ENCODE measurements at places on chromosomes 16 and 17.

- H3K36me3 ChIP-seq: no peaks in the 10 kb centered on the region
- DNase-seq: no peak
- no peak overlapping the region for H3K27ac ChIP-seq
- H3K4me1 ChIP-seq: no peaks in the 10 kb centered on the region
- no peak overlapping the region for H3K4me3 ChIP-seq
Measured at GRCh38 chr16:72743011-72743761, 304.7 kb downstream of the ZFHX3 start.

DNA sequence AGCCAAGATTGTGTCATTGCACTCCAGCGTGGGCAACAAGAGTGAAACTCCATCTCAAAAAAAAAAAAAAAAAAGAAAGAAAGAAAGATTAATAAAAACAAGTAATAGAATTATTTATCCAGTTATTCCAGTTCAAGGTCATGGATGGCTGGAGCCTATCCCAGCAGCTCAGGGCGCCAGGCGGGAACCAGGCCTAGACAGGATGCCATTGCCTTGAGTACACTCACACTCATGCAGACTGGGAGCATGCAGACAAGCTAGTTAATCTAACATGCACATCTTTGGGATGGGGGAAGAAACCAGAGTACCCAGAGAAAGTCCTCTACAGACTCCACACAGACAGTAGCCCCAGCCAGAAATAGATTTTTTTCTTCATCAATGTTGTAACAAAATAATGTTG is 17.9 kb downstream of the PDP2 start:
- DNase-seq: no peak
- H3K27me3 ChIP-seq: no peaks in the 10 kb centered on the region
- H3K27ac ChIP-seq: no peak overlapping the region
- peaks cover 3% of the 10 kb centered on the region for H3K36me3 ChIP-seq

DNA sequence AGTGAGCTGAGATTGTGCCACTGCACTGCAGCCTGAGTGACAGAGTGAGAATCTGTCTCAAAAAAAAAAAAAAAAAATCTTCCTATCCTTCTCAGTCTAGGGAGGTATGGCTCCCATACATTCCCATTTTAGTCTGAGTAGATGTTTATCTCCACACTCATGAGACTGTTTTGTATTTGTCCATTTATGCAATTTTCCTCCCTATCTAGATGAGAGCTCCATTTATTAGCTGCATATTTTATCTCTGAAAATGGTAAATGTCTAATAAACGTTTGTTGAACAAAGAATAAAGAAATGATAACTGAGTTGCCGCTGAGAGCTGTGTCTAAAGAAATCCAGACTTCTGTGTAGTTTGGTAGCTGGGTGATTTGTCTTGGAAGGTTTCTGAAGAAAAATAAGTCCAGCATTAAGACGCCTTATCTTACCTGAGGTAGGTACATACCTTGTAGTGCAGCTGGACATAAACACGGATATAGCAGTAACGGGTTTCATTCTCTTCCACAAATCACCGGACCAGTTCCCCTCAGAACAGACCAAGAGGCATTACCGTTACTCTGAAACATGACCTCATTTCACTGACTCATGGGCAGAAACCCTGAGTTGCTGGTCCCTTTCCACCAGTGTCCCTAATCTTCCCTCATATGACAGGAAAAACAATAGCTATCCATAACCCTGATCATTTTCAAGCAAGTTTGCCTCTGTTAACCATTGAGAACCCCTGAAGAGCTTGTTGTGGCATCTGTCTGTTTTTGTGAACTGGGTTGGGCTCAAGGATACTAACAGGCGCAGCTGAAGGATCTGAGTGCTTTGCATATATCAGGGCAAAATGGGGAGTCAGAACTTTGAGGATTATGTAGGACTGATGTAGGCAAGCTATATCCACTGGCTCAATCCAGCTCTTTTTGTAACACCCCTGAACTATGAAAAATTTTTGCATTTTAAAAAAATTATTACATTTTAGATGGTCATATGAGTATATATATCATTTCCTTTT is 177.4 kb upstream of the XYLT1 start:
- no peaks in the 10 kb centered on the region for H3K4me1 ChIP-seq
- H3K36me3 ChIP-seq: no peaks in the 10 kb centered on the region
- no peak for DNase-seq
- no peak overlapping the region for H3K27ac ChIP-seq
- peaks cover 15% of the 10 kb centered on the region for H3K27me3 ChIP-seq

- no peaks in the 10 kb centered on the region for H3K27me3 ChIP-seq
- H3K4me3 ChIP-seq: no peak overlapping the region
- no peak for DNase-seq
- peaks cover 5% of the 10 kb centered on the region for H3K4me1 ChIP-seq
Measured at GRCh38 chr16:14087590-14088154, 16.6 kb downstream of the MRTFB start.

- H3K4me1 ChIP-seq: peaks cover 3% of the 10 kb centered on the region
- H3K27ac ChIP-seq: no peak overlapping the region
- H3K27me3 ChIP-seq: no peaks in the 10 kb centered on the region
- no peak overlapping the region for H3K4me3 ChIP-seq
Measured at GRCh38 chr16:50058091-50058771, 7.5 kb upstream of the HEATR3 start.

- peaks cover 3% of the 10 kb centered on the region for H3K27me3 ChIP-seq
- H3K4me1 ChIP-seq: peaks cover 20% of the 10 kb centered on the region
- H3K4me3 ChIP-seq: no peak overlapping the region
- DNase-seq: no peak
- no peaks in the 10 kb centered on the region for H3K36me3 ChIP-seq
Measured at GRCh38 chr16:30992276-30992780, 7.3 kb downstream of the HSD3B7 start.

- H3K36me3 ChIP-seq: peaks cover 1% of the 10 kb centered on the region
- H3K27me3 ChIP-seq: no peaks in the 10 kb centered on the region
- H3K4me1 ChIP-seq: peaks cover 31% of the 10 kb centered on the region
Measured at GRCh38 chr17:75457047-75457654, 716 bp downstream of the TMEM94 start.

DNA sequence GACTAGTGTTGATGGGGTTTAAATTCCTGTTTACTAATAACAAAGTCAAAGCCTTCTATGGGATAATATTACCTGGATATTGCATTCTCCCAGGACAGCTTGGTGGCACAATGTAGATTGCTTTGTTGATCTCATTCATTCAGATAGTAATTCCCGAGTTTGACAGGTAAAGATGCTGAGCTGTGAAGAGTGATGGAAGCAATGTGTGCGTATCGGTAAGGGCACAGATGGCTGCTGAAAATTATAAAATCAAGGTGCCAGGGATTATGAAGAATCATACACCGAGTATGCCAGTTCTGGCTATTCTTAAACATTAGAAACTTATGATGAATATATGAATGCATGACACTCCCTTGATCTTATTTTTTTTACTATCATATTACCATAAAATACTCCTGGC is 100.6 kb upstream of the CNTNAP4 start:
- DNase-seq: no peak
- H3K4me1 ChIP-seq: no peaks in the 10 kb centered on the region
- H3K27me3 ChIP-seq: no peaks in the 10 kb centered on the region
- H3K4me3 ChIP-seq: no peak overlapping the region
- no peak overlapping the region for H3K27ac ChIP-seq

DNA sequence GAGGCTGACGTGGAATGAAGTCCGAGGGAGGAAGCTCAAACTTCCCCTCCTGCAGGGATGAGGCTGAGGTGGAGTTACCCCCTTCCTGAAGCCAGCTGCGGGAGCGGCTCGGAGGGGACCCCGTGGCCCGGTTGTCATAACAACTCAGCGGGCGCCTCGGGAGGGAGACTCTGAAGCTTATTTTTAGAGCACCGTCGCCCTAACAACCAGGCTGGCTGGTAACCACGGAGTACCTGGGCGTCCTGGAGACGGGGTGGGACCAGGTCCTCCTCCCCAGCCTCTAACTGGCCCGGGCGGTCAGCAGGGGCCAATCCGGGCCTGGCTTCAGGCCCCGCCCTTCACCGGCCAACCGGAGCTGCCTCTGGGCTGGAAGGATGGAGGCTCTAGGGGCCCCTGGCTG is 27.7 kb downstream of the NECAB2 start:
- H3K27me3 ChIP-seq: peaks cover 31% of the 10 kb centered on the region
- no peak overlapping the region for H3K27ac ChIP-seq
- DNase-seq: no peak
- no peak overlapping the region for H3K4me3 ChIP-seq
- H3K36me3 ChIP-seq: no peaks in the 10 kb centered on the region

GRCh38 chr17:4514206-4514605 is 15.5 kb downstream of the SPNS2 start:
- DNase-seq: no peak
- H3K4me1 ChIP-seq: peaks cover 9% of the 10 kb centered on the region
- H3K27me3 ChIP-seq: peaks cover 2% of the 10 kb centered on the region
- no peaks in the 10 kb centered on the region for H3K36me3 ChIP-seq

- peaks cover 30% of the 10 kb centered on the region for H3K4me1 ChIP-seq
- no peaks in the 10 kb centered on the region for H3K27me3 ChIP-seq
- H3K4me3 ChIP-seq: peak within 1 kb of the TSS; percentile 85
- H3K36me3 ChIP-seq: no peaks in the 10 kb centered on the region
Measured at GRCh38 chr16:569445-570254, at the start of gene PIGQ. PIGQ (plus strand) TSS chr16:569968; CDS start chr16:574075, 4,107 bp downstream.

DNA sequence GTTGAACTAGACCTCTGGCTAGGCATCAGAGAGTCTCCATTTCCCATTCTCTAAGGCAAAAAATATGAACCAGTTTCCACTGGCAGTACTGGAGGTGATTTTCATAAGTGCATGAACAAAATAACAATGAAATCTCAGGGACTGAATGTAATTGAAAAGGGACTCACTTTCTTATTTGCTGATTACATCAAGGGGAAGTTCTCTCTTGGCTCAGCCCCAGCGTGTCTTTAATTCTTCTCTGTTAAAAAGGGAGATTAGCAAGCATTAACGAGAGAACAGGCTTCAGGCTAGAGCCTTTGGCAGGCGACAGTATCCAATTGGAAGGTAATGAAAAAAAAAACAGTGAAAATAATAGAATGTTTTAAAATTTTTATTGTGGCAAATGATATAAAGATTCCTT is 34.0 kb upstream of the ADAMTS18 start:
- no peak overlapping the region for H3K27ac ChIP-seq
- no peaks in the 10 kb centered on the region for H3K4me1 ChIP-seq
- no peak overlapping the region for H3K4me3 ChIP-seq
- H3K27me3 ChIP-seq: peaks cover 15% of the 10 kb centered on the region
- H3K36me3 ChIP-seq: no peaks in the 10 kb centered on the region
- DNase-seq: no peak

GRCh38 chr17:39400547-39401411 is 647 bp downstream of the FBXL20 start:
- peak overlapping the region; percentile 68 for H3K27ac ChIP-seq
- H3K27me3 ChIP-seq: no peaks in the 10 kb centered on the region
- H3K36me3 ChIP-seq: peaks cover 2% of the 10 kb centered on the region
- peak overlapping the region; percentile 89 for H3K4me3 ChIP-seq
- H3K4me1 ChIP-seq: peaks cover 58% of the 10 kb centered on the region
- peak; percentile 17 for DNase-seq

- H3K4me3 ChIP-seq: no peak overlapping the region
- peak overlapping the region; percentile 56 for H3K27ac ChIP-seq
- no peak for DNase-seq
Measured at GRCh38 chr16:75456971-75457370, 7.5 kb downstream of the TMEM170A start.

GRCh38 chr16:7167626-7168025 is 165.0 kb upstream of the RBFOX1 start:
- H3K27ac ChIP-seq: no peak overlapping the region
- H3K27me3 ChIP-seq: no peaks in the 10 kb centered on the region
- DNase-seq: no peak

DNA sequence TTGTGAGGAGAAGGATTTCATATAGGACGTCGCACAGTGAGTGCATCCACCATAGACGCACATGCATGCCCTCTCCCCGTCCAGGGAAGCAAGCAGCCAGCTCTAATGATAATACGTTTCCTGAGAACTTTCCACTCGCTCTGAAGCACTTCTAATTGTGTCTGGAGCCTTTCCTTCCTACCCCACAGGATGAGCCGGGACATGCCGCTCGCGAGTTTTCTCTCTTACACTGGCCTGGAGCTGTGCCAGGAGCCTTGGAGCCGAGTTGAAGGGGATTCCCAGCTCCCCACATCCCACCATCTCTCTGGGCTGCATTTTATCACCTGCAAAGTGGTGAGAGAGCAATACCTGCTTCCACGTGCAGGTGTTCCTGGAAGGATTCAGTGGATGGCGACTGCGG is 368.1 kb downstream of the C16orf95 start:
- H3K36me3 ChIP-seq: no peaks in the 10 kb centered on the region
- H3K4me3 ChIP-seq: no peak overlapping the region
- H3K4me1 ChIP-seq: no peaks in the 10 kb centered on the region
- H3K27me3 ChIP-seq: peaks cover 7% of the 10 kb centered on the region
- DNase-seq: no peak
- H3K27ac ChIP-seq: no peak overlapping the region

GRCh38 chr17:63694950-63695773 is 4.8 kb downstream of the LIMD2 start:
- no peaks in the 10 kb centered on the region for H3K27me3 ChIP-seq
- no peak overlapping the region for H3K4me3 ChIP-seq
- peaks cover 52% of the 10 kb centered on the region for H3K4me1 ChIP-seq
- peak overlapping the region; percentile 72 for H3K27ac ChIP-seq

GRCh38 chr17:33017366-33017765 is 25.7 kb downstream of the SPACA3 start:
- H3K36me3 ChIP-seq: no peaks in the 10 kb centered on the region
- no peak overlapping the region for H3K4me3 ChIP-seq
- no peak overlapping the region for H3K27ac ChIP-seq
- no peaks in the 10 kb centered on the region for H3K4me1 ChIP-seq

DNA sequence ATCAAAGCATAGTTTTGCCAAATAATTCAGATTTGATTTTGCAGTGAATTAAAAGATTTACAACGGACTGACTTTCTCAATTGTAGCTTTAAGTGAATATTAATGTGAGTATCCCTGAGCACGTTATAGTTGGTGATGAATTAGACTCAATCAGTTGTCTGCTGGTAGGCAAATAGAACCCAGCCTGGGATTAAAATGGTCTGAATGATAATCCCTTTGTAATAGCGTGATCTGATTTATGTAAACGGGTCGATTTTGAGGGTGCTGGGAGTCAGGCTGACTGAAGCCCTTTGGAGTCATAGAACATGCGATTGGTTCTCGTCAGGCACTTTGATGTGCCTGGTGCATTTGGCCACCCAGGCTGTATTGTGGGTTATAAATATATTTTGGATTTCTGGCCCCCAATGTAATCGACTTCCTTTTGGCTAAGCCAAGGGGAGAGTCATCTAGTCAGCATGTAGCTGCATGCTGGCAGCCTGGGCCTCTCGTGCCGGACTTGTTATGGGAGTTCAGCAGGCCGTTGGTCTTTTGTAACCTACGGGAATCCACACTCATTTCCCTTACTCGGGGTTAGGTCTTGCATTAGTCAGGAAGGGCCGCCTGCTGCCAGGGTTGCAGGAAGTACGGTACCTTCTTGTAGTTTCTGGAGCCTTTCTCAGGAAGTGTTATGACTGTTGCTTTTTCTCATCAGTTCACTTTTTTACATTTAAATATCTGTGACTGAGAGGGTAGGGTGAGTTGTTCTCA is 5.4 kb downstream of the PGS1 start:
- peak overlapping the region; percentile 71 for H3K4me3 ChIP-seq
- peak; percentile 62 for DNase-seq
- peaks cover 95% of the 10 kb centered on the region for H3K4me1 ChIP-seq
- peaks cover 44% of the 10 kb centered on the region for H3K36me3 ChIP-seq
- H3K27me3 ChIP-seq: no peaks in the 10 kb centered on the region
- H3K27ac ChIP-seq: peak overlapping the region; percentile 97

- peaks cover 10% of the 10 kb centered on the region for H3K36me3 ChIP-seq
- peak overlapping the region; percentile 97 for H3K27ac ChIP-seq
- H3K27me3 ChIP-seq: peaks cover 20% of the 10 kb centered on the region
- DNase-seq: peak; percentile 26
Measured at GRCh38 chr17:39151943-39152818, 744 bp upstream of the PLXDC1 start.

Measured in activated naive CD8-positive, alpha-beta T cell treated with anti-CD3 and anti-CD28 coated beads, Interleukin-2, amount 50 U/mL, for 24 hours (primary cell).